Caki2 (cell line): ENCODE measurements at places on chromosomes 7 and 10.

DNA sequence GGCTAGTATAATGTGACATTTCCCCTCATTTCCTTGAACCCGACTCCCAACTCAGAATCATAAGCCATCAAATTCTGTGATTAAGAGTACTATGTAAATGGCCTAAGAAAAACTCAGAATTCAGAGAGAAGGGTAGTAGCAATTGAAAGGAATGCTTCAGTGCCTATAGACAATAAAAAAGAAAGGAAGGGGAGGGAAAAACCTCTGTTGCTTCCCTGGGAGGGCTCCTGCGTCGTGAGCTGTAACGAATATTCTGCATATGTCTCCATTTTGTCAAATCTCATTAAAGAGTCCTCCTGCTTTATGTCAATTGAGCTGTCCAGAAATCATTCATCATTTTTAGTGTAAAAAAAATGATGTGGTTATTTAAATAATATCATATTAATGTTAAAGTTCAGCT is 223.0 kb downstream of the VTI1A start:
- no peak for DNase-seq

- no peak for DNase-seq
Measured at GRCh38 chr10:78175444-78176015, 141.9 kb downstream of the RPS24 start.

GRCh38 chr10:99828464-99828863 is 46.0 kb downstream of the ABCC2 start:
- no peak for DNase-seq

GRCh38 chr7:104156842-104157277 is 51.0 kb downstream of the ORC5 start:
- DNase-seq = peak; percentile 35

DNA sequence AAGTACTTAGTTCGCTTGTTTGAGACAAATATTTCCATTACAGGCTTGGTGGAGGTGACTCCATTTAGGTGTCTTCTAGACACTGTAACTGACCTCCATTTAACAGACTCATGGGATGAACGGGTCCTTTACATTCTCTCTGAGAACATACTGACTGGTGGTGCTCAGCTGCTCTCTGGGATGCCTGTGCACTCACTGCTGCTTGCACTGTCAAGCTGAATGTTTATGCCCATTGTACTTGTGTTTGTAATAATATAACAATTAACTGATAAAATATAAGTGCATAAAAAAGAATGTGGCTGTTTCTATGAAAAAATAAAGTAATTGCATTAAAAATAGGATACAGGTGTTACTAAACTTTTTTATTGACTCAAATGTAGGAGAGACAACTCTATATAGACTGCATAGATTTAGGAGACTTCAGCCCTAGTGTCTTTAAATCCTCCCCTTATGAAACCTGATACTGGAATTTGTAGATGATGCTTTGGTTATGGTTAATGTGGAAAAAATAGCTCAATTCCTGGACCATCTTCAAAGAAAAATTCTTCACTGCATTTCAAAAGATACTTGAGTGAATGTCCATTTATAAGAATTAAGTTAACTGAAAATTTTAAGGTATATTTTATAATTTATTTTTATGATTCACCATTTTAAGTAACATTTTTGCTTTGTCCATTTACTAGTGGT is 85.4 kb downstream of the CDK14 start:
- DNase-seq = no peak

GRCh38 chr10:128714644-128715415 is 588.6 kb upstream of the MKI67 start:
- DNase-seq = no peak

GRCh38 chr10:79311581-79312407 is 35.5 kb upstream of the PPIF start:
- peak; percentile 41 for DNase-seq

GRCh38 chr10:30359373-30360206 is 10.5 kb upstream of the MTPAP start:
- peak; percentile 76 for DNase-seq

DNA sequence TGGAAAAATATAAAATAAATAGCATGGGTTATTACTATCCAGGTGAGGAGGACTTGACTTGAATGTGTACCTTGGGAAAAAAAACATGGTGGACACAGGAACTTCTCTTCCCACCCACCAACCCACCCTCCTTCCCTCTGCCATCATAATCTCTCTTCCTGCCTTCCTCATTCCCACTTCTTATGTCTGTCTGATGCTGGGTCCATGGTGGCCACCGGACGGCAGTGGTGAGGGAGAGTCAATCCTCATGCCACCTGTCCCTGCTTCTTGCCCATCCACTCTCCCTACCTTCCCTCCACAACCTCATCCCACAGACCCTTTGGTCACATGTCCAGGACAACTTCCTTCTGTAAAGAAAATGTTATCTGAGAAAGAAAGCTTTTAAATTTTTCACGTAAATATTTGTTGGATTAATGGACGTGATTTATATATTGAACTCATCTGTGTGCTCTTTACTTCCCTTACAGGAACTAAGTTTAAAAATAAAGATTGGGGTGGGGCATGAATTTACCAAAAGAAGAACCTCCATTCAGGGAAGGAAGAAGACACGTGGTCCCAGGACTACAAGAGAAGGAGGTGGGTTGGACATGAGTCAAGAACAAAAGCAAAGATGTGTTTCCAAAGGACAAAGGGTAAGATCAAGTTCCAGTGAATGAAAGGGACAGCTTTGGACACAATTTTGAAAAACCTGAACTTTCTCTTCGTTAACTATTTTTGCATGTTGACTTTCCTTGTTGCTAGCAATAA is 104.5 kb downstream of the PIP4K2A start:
- no peak for DNase-seq

- DNase-seq = no peak
Measured at GRCh38 chr10:109308971-109309370, 614.3 kb downstream of the XPNPEP1 start.

DNA sequence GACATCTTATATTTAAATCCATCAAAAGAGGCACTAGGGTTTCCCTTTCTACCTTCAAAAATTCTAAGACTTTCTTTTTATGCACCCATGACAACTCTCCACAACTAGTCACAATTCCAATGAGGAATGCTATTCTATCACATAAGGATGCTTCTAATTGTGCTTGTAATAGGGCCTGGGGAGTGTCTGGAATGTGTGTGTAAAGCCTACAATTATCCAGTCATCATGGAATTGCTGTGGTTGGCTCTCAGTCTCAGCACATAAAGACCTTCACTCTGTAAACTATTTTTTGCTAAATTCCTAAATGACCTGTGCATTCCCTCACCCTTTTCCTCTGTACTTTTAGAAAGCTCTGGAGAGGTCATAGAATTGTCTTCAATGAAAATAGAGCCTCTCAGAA is 86.7 kb downstream of the EPDR1 start:
- no peak for DNase-seq

GRCh38 chr7:10221084-10221483 is 752.6 kb upstream of the PHF14 start:
- DNase-seq = no peak

DNA sequence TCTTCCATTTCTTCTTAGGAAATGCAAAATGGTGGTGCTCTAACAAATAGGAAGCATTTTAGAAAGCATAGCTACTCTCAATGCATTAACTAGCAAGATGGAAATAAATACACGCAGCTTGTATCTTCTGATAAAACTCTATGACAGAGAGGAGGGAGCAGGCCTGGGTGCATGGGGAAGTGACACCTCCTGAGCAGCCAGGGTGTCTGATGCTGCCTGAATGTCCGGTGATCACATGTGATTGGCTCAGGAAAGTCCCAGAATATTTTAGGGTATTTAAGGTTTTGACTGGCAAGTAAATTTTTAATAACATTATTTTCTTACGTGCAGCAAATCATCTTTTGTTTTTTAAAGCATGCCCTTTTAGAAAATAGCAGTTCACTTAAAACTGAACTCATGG is 261.0 kb upstream of the KLF6 start:
- DNase-seq = no peak

DNA sequence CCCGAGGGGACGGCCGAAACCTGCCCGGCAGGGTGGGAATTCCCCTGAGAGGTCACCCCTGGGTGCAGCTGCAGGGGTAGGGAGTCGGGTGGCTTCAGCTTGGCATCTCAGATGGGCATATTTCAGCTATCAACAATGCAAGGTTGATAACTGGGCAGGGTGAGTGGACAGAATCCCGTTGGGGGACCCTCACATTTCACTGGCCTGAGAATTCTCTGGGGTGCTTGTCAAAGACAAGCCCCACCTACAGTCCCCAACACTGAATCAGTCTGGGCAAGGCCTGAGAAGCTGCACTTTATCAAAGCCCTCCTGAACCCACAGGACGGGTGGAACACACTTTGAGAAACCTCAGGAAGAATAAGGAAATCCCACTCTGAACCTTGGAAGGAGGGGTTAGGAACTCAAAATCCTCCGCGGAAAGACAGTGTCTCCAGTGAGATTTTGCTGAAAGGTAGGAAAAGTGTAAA is 3.1 kb downstream of the RGS10 start:
- no peak for DNase-seq

DNA sequence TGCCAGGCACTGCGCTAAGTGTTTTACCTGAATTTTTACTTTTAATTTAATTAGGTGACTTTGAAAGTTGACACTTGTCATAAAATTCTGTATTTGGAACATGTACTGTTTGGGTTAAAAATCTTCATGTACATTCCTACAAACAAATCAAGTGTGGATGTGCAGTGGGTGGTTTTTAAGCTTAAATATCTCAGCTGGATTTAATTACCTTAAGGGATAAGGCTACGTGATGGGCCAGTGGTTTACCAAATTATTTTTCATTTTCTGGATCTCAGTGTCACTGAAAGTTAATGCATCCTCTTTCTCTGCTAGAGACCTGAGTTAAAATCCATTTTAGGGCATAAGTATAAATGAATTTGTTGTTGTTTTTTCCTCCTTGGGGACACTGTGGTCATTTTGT is 51.1 kb downstream of the EXOC4 start:
- no peak for DNase-seq

GRCh38 chr10:35299016-35299415 is 37.3 kb upstream of the CCNY start:
- no peak for DNase-seq

- DNase-seq = peak; percentile 77
Measured at GRCh38 chr10:29712108-29712507, 77.3 kb upstream of the SVIL start.

GRCh38 chr10:24618401-24618800 is 105.3 kb downstream of the ARHGAP21 start:
- DNase-seq = no peak

- DNase-seq = no peak
Measured at GRCh38 chr10:1107679-1108078, 51.5 kb downstream of the WDR37 start.

DNA sequence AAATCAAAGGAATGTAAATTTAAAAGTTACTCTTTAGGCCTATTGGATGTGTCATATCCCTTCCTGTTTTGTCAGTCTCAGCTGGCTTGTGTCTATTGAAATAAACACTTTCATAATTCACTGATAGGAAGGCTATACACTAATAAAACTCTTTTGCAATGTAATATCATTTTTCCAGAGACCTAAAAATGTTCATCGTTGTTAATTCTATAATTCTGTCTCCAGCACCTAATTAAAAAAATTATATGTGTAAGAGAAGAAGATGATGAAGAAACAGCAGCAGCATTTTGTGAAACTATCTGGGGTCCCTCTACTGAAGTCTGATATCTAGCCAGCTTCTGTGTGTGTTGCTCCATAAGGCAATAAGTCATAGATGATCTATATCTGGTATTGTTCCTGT is 602.7 kb downstream of the ETV1 start:
- no peak for DNase-seq

DNA sequence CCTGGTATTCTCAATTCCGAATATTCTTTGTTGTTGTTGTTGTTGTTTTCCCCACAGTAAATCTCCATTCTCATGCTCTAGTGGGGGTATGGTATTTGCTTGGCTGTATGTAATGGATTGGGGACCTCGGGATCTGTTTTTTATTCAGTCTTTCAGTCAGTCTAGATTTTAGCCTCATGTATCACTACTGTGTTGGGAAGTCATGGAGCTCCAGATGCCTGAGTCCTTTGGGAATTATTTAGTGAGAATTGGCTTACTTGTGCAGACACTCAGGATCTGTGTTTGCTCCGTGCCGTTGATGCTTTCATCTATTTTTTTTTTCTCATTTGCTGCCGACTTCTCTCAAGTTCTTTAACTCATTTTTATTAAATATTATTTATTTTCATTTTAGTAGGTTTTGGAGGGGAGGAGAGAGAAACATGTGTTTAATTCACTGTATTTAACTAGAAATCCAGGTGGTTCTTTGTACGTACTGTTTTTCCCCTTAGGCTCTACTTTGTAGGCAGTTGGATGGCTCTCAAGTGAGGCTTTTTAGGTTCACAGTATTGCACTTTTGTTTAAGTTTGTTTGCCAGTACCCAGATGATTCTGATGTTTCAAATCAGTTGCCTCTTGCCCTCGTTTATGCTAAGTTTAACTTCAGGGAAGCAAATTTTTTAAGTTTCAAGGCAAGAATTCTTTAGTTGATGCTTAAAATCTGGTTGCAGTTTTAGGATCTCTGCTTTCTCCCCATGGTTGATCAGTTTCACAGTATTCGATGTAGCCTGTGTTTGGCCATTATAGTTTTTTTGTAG is 36.9 kb downstream of the ZNRF2 start:
- DNase-seq = no peak

- DNase-seq = no peak
Measured at GRCh38 chr10:111151595-111152307, 74.9 kb downstream of the ADRA2A start.

DNA sequence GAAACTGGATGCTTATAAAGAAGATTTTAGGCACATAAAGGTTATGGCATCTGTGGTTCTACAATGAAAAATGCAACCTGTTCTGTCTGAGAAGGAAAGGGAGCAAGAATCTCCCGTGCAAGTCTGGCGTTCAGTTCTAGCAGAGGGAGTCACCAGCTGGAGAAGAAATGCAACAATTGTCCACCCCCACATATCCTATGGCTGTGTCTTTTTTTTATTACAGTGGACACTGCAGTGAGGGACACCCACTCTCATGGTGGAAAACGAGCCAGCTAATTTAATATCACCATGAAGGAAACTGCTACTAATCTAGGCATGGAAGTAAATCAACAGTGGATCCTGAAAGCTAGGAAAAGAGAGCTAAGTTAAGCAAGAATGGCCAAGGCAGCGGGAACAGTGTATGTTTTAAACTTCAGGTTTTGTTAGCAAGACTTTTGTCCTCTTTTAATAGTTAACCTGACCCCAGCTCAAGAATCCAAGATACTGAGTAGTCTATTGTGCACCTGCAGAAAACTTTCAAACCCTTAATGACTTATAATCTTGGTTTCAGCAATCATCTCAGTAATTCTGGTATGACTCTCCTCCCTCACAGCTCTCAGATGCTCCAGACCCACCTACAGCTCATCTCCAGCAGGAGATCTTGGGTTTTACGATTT is 149.3 kb downstream of the FGFR2 start:
- DNase-seq = no peak

- no peak for DNase-seq
Measured at GRCh38 chr7:80636709-80637108, 1.7 kb upstream of the CD36 start.

GRCh38 chr7:18978108-18978495 is 139.3 kb downstream of the TWIST1 start:
- peak; percentile 6 for DNase-seq

GRCh38 chr10:110790913-110791506 is 80.7 kb upstream of the PDCD4 start:
- DNase-seq = no peak

GRCh38 chr10:49314806-49315205 is 15.8 kb downstream of the C10orf71 start:
- no peak for DNase-seq

GRCh38 chr7:27351786-27352185 is 109.2 kb downstream of the EVX1 start:
- DNase-seq = no peak
